NCI-H2029 treated with DMSO at 0.1 percent for 48 hours (cell line): ENCODE measurements at places on chromosomes 6 and 20.

DNA sequence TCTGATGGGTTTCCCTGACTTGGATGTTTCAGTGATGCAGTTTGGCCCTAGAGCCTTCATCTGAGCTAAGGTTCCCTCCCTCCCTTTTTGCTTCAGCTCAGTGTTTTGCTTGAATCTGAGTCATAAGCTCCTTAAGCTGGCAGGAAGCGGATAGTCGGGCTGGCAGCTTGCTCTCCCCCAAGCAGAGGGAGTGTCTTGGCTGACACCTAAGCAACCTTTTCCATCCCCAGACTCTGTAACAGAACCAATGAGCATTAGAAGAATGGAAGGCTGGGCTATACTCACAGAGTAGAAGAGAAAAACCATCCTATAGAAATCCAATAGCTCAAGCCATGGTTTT is 98.3 kb downstream of the HAO1 start:
- DNase-seq = no peak

DNA sequence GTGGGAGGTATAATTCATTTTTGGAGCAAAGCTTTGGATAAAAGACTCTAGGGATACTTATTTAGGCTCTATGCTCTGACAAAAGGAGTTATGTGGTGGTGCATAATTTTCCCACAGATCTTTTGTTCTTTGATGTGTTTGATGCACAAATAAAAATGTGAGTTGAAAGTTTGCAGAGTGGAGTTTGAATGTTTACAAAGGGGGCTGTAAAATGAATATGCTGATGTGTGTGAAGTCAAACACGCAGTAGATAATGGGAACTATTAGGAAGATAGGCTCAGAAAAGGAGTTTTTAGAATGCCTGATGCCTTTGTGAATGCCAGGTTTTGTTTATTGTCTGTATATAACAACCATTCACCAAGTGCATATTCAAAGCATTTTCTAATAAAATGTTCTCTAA is 545.0 kb upstream of the EPHA7 start:
- DNase-seq = no peak

DNA sequence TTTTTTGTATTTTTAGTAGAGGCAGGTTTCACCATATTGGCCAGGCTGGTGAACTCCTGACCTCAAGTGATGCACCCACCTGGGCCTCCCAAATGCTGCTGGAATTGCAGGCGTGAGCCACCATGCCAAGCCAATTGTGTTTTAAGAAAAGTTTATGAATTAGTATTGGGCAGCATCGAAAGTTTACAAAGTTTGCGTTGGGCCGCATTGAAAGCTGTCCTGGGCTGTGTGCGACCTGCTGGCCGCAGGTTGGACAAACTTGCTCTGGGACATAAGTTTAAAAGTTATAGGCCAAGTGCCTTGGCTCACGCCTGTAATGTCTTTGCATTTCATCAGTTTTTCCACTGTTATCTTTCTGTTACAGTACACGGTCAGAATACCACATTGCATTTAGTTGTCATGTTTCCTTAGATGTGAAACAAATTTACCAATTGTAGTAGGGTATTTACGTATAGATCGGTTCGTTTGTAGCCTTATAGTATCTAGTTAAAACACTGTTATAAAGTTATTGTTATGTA is 39.5 kb downstream of the ASXL1 start:
- no peak for DNase-seq

- DNase-seq = no peak
Measured at GRCh38 chr6:57262901-57263694, 41.0 kb upstream of the RAB23 start.

DNA sequence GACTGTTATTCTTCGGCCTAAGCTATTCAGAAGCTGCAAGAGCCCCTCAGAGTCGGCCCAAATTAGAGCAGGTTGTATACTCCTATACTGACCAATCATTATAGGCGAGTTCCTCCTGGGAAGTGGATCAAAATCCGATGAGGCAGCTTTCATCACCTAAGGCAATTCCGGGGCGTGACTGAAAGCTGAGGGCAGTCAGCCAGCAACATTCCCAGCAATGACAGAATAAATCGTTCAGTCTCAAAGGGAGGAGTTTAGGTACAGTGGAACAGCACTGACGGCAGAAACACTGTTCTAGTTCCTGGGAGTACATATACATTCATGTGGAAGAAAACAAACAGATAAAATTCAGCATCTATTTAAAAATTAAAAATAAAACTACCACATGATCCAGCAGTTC is 10.8 kb downstream of the HLA-DQB2 start:
- DNase-seq = no peak

DNA sequence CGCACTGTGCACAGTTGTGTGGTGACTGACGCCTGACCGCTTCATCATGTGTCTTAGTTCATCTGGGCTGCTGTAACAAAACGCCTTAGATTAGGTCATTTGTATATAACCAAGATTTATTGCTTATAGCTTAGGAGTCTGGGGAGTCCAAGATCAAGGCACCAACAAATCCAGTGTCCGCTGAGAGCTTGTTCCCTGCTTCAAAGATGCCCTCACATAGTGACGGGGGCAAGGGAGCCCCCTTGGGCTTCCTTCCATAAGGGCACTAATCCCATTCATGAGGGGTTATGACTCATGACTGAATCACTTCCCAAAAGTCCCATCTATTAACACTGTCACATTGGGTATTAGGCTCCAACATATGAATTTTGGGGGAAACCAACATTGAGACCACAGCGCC is 34.6 kb downstream of the CYP24A1 start:
- no peak for DNase-seq

- no peak for DNase-seq
Measured at GRCh38 chr20:44754554-44754953, 8.9 kb downstream of the KCNK15 start.

- DNase-seq = no peak
Measured at GRCh38 chr20:48949304-48950170, 28.0 kb downstream of the ARFGEF2 start.

DNA sequence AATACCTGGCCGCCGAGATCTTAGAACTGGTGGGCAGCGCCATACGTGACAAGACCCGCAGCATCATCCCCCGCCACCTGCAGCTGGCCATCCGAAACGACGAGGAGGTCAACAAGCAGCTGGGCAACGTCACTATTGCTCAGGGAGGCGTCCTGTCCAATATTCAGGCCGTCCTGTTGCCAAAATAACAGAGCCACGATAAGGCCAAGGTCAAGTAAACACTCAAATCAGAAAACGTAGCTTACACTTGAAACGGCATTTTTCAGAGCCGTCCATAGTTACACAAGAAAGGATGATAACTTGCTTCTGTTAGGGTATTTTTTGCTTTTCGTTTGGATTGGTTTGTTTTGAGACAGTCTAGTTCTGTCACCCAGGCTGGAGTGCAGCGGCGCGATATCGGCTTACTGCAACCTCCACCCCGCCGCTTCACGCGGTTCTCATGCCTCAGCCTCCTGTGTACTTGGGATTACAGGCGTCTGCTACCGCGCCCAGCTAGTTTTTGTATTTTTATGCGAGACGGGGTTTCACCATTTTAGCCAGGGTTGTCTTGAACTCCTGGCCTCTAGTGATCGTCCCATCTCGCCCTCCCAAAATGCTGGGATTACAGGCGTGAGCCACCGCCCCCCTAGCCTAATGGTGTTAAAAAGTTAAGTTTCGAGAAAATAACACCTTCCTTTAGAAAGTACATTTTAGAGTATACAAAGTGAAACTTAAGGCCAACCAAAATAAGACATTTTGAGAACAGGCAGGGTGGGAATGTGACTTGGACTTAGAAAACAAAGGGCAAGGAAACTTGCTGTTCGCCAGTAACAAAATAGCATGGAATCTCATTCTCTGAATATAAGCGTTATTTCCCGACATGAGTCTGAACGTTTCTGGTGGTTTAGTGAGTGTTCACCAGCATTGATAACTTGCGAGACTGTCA is 42.8 kb upstream of the HFE start:
- peak; percentile 72 for DNase-seq

DNA sequence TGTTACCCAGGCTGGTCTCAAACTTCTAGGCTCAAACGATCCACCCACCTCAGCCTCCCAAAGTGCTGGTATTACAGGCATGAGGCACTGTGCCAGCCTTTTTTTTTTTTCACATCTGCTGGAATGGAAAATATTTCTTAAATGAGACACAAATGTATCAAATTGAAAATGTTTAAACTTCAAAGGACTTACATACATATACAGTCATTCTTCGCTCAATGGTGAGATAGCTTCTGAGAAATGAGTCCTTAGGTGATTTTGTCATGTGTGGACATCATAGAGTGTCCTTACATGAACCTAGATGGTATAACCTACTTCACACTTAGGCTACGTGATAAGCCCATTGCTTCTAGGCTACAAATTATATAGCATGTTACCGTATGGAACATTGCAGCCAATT is 43.1 kb downstream of the MICA start:
- no peak for DNase-seq

GRCh38 chr6:40479706-40480105 is 107.5 kb downstream of the LRFN2 start:
- DNase-seq = no peak

DNA sequence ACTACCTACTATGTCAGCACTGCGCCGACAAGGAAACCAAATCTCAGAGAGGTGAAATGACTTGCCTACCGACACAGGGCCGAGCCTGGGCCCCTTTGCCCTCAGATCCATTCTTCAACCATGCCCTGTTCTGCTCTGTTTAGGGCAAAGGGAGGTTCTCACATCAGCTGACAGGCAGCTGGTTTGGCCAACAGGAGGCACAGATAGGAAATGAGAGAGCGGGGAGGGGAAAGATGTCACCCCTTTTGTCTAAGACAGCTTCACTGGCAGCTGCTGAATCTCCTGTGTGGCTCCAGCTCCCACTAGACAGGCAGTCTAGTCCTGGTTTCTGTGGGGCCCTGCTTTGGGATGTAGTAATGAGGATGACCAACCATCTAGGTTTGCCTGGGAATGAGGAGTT is 158.7 kb downstream of the TMEM200A start:
- DNase-seq = no peak

- no peak for DNase-seq
Measured at GRCh38 chr6:82176616-82177015, 70.9 kb downstream of the IBTK start.

DNA sequence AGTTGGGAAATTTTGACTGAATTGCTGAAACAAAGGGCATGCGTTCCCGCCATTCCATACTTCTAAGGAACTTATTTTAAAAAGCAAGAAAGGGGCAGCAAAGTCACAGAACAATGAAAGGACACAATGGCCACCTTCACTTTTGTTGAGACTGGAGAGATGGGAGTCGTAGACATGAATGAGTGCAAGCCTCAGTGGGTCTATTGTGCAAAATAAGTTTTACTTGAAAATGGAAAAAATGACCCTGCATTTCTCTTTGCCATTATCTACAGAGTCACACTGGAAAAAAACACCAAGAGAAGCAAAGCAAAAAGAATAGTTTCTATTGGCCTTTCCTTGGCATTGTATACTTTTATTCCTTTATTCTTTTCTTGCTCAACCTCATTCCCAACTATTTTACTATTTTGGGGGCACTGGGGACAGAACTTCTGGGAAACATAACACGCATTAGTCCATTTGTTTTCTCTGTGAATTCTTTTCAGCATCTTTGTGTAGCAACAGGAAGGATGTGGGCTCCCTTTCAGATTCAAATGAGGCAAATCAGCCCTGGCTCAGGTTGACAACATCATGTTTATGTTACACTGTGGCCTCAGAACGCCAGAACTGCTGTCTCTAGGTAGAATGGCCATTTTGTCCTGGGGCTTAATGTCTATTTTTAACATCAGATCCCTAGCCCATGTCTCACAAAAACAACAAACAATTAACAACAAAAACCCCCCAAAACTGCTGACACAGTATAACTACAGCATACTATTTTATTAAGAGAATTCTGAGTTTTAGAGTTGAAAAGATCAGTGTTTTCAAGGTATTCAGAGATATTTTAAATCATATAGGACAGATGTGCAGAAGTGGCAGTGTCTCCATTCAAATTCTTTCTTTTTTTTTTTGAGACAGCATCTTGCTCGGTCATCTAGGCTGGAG is 122.2 kb downstream of the FYN start:
- DNase-seq = no peak

DNA sequence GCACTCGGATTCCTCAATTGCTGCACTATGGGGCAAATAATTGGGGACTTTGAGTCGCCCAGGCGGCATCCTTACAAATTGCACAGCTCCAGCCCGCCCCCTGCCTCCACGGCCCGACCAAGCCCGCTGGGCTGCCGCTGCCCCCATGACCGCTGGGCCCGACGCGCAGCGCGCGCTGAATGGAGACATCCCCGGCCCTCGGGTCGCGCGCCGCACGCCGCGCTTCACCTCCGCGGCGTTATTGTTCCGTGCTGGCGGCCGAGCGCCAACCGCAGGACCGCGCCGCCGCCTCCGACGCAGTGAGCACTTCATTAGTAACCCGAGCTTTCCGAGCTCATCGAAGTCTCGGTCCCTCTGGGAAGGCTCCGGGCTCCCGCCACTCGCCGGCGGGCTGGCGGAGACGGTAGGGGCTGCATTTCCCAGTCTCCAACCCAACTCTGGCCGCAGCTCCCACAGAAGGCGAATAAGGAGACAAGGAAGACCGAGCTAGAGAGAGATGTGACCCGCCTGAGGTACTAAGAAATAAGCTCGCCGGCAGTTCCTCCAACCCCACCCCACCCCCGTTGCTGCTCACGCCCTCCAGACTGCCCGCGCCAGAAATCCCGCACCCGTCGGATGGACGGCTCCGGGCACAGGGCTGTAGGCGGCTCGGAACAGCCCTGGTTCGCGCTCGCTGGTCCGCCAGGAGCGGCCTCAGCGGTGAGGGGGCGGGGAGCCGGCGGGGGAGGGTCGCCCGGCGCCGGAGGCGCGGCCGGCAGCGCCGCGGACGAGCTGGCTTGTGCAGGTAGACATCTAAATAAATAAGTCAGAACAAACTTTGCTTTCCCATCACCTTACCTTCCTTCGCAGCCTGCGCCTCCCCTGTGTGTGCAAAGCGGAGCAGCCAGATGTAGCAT is 703 bp downstream of the EPHA7 start:
- DNase-seq = peak; percentile 59

DNA sequence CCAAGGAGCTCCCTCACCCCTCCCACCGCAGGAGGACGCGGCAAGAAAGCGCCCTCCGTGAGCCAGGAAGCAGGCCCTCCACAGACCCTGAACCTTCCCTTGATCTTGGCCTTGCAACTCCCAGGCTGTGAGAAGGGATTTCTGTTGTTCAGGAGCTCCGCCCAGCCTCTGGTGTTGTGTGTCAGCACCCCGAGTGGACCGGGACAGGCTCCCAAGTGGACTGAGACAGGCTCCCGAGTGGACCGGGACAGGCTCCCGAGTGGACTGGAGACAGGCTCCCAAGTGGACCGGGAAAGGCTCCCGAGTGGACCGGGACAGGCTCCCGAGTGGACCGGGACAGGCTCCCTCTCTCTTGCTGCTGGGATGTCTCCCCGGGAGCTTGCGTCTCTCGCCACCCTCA is 9.3 kb upstream of the NTSR1 start:
- DNase-seq = no peak

DNA sequence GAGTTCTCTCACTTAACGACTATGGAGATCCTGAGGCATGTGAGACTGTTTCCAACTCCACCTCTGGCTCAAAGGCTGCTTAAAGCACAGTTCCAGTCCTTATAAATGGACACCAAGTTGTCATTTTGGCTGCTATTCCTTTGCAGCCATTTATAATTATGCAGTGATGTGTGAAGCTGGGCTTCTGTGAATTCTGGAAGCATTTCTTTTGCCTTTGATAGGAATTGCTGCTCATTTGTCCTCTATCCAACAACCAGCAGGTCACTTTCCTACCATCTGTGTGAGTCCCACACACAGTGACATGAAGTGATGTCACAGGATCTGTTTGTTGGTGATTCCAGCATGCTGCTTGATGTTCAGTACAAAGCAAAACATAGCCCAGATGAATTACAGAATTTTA is 28.5 kb upstream of the EFHC1 start:
- DNase-seq = no peak
